ENCODE measurements at places on chromosomes 6 and 20. TPM values are rescaled to one million over a fixed set of nuclear protein-coding genes. Genes with fewer than 3 reads are reported as not detected.

The BLTP3A gene
- total RNA-seq = 1.2 TPM

The TSPO2 gene
- total RNA-seq = not detected

The BHLHE23 gene
- total RNA-seq = not detected

The EXOC2 gene
- total RNA-seq = 30.7 TPM

The OPN5 gene
- not detected for total RNA-seq

The KIF6 gene
- not detected for total RNA-seq

The MEP1A gene
- total RNA-seq = not detected

The BEND6 gene
- 14.1 TPM for total RNA-seq

The MYLK4 gene
- 0.26 TPM for total RNA-seq

The PKIB gene
- total RNA-seq = 0.57 TPM

The BCAS1 gene
- not detected for total RNA-seq

DNA sequence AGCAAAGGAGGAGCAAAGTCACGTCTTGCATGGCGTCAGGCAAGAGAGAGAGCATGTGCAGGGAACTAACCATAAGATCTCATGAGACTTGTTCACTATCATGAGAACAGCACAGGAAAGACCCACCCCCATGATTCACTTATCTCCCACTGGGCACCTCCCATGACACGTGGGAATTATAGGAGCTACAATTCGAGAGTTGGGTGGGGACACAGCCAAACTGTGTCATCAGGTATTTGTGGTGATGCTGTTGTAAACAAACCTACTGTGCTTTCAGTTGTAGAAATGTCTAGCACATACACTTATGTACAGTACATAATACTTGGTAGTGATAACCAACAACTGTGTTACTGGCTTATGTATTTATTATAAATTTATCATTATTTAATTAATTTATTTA lies 128.3 kb downstream of the UTRN start:
- peak; percentile 51 for DNase-seq

DNA sequence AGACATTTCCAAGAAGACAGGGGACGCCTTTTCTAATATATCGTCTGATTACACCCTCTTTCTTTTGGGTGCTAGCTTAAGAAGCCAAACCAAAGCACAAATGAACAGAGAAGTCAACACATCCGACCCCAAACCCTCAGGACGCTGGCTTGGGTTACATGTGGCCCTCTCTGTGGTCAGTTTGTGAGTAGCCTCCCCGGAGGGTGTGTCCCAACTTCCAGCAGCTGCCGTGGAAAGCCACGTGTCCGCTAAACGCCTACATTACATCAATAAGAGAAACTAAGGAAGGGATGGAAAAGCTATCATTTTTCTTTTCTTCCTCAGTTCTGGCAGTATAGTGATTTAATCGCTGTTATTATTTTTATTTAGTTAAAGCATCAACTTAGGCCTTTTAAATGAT lies 487 bp upstream of the BMP6 start:
- DNase-seq = peak; percentile 34

- DNase-seq = peak; percentile 81
Measured at GRCh38 chr6:73798592-73798991, 102.6 kb downstream of the CD109 start.

DNA sequence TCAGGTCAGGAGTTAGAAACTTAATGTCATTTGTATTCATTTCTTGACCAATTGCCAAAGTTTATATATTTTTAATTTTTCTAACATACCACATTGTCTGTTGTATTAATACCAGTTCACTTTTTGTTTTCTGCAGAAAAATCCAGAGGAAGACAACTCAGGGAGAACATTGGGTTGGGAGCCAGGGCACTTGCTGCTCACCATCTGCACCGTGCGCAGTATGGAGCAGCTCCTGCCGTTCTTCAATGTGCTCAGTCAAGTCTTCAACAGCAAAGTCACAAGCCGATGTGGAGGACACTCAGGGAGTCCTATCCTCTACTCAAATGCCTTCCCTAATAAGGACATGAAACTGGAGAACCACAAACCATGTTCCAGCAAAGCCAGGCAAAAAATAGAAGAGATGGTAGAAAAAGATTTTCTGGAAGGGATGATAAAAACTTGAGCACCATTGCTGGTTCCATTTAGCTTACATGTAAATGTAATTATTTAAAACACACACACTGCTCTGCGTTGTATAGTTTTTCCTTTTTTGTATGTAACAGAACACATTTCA lies 25.3 kb downstream of the PGM3 start:
- no peak for DNase-seq

DNA sequence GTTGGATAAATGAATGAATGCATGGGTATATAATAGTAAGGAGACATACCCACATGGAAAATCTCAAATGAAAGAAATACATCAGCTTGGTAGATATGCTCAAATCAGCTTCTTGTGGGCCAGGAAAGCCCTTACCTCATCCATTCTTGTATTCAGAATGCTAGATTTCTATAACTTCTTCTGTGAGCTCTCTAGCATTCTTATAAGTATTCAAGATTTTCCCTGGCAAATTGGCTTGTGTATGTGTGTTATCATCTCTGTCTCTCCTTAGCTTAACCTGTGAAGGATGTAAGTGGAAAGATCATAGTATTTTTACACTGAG lies 100.8 kb downstream of the OR2B2 start:
- DNase-seq = no peak

- DNase-seq = peak; percentile 53
Measured at GRCh38 chr6:133047065-133047665, 194.0 kb upstream of the EYA4 start.

DNA sequence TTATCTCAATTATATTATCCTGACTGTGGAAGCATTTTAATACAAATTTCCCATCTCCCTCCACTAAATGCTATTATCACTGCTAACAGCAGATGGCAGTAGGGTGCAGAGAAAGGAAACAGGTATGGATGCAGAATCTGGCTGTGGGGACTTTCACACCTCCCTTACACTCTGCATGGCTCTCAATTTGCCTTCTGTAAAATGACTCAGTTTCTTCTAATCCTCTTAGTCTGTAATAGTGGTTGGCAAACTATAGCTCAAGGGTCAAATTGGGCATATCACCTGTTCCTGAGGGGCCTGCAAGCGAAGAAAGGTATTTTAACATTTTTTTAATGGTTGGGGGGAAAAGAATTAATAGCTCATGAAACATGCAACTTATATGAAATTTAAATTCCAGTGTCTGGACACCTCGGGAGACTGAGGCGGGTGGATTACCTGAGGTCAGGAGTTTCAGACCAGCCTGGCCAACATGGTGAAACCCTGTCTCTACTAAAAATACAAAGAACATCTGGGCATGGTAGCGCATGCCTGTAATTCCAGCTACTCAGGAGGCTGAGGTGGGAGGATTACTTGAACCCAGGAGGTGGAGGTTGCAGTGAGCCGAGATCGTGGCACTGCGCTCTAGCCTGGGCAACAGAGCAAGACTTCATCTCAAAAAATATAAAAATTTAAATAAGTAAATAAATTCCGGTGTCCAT lies 83.5 kb downstream of the ZMYND8 start:
- DNase-seq = peak; percentile 66

GRCh38 chr6:131629651-131630050 lies 1.6 kb upstream of the MED23 start:
- peak; percentile 9 for DNase-seq

GRCh38 chr6:50989123-50989522 lies 170.5 kb downstream of the TFAP2B start:
- DNase-seq = no peak

DNA sequence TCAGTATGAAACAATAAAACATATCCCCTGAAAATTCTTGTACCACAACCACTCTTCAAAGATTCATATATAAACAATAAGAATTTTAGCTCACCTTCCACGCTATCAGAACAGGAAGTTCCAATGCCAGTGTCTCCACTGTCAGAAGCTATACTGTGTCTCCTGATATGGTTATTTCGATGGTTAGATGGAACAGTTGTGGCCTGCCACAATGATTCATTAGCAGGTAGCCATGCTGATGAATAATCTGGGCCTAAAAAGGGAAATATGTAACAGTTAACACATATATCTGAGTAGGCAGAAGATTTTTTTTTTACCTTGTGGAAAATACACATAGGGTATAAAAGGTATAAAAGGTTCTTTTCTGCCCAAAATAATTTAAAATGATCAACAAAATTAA lies 19.0 kb downstream of the CEP85L start:
- peak; percentile 44 for DNase-seq

GRCh38 chr6:134589512-134589911 lies 271.6 kb upstream of the SGK1 start:
- DNase-seq = peak; percentile 91

DNA sequence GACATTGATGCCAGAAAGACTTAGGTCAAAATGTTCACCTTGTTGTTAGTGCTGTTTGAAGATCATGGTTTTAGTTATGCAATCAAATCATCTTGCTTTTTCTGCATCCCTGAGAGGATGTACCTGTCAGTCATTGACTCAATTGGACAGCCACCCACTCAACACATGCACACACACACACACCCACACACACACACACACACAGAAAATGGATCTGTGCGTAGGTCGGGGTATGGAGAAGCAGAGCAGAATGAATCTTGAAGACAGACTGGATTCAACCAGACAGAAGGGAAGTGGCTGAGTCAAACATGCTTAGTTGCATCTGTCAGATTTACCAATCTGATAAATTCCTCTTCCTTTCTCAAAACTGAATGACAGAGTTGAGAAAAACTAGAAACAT lies 19.1 kb upstream of the ZSCAN23 start:
- DNase-seq = no peak

DNA sequence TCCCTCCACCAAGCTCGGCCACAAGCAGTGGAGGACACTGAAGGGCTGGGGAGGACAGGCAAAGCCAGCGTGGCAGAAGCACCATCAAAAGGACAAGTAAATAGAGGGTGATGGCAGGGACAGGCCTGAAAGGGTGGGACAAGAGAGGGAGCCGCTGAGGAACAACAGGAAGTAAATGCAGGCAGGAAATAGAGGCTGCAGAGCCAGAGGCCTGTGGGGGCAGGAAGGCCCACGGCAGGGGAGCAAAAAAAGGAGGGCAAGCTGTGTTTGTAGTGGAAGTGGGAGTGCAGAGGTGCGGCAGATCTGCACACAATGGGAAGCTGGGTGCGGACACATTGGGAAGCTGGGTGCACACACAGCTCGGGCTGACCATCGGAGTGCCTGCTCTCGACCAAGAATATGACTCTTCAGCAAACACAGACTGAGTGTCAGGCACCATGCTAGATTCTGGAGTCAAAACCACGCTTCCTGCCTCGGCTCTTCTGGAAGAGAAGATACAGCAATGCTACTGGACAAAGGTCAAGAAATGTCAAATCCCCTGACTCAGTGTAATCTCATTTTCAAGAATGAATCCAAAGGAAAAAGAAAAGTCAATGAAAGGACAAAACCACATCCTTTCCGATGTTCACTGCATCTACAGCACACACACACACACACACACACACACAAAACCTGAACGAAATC lies 40.4 kb upstream of the RAB22A start:
- peak; percentile 72 for DNase-seq

DNA sequence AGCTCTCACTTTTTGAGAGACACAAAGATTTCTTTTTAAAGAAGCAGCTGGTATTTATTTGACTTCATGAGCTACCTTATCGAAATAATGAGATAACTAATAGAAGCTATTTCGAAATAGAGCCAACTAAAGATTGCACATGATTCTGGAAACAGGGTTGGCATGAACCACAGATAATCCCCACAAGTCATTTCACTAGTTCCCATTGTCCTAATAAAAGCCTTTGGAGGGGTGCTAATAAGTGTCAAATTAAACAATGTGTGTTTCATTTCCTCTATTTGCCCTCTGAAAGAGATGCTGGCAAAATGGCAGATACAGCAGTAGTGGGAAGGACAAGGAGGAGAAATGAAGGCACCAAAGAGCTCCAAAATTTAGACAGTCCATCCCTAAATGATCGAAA lies 78.6 kb upstream of the RIPOR2 start:
- DNase-seq = no peak

DNA sequence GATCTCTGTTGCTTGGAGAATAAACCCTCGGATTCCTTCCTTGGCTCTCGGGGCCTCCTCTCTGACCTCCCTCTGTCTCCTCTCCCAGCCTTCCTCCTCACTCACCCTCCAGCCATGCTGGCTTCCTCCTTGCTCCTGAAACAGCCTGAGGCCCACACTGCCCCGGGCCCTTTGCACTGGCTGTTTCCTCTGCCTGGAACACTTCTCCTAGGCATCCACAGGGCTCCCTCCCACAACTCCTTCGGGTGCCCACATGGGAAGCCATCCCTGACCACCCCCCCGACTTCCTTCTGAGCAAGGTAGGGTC lies 87.7 kb downstream of the CEBPB start:
- DNase-seq = no peak

DNA sequence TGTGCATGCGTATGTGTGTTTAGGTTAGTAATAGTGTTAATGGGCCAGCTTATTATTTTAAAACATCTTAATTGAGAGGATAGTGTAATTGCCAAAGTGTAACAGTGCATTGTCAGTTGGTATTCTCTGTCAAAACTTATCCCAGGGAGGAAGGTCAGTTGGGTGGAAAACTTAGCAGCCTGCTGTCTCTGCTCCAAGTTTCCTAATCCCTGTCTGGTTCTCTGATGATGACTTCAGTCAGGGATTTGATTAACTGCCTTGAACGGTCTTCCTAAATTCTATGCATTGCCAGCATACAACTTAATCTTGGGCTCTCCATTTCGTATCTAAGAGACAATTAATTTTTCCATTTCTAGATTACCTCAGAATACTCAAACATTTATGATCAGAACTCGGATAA lies 51.1 kb downstream of the L3MBTL3 start:
- no peak for DNase-seq

- DNase-seq = no peak
Measured at GRCh38 chr6:31169123-31169857, 1.2 kb downstream of the POU5F1 start.

GRCh38 chr6:9496837-9497236 lies 918.0 kb downstream of the TFAP2A start:
- DNase-seq = no peak

- no peak for DNase-seq
Measured at GRCh38 chr20:23087587-23088251, 1.6 kb upstream of the CD93 start.

GRCh38 chr6:106860940-106861339 lies 113.6 kb downstream of the CD24 start:
- no peak for DNase-seq

- DNase-seq = no peak
Measured at GRCh38 chr6:119145111-119145510, 66.6 kb upstream of the FAM184A start.

DNA sequence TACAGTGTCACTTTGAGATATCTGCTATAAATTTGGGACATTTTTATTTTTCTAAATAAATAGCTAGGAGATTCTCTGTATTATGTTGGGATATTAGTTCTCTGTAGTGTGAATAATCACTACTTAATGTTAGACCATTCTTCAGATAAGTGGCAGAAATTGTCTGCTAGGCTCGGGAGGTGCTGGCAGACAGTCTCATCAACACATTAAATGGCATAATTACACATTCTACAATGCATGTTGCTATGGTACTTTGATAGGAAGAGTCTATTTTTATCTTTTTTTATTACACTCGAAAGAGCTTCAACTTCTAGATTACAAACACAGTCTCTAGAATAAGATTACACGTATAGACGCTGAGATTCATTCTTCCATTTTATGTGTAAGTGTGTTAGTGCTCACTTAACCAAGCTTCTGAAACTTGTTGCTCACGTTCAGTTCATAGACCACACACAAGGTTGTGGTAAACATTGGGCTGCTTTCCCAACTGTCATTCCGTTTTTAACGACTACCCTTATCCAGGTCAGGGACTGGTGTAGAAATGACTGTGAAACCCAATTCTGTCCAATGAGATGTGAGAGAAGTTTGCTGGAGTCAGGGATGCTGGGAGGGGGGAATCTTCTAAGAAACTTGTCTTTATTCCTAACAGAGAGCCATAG lies 78.6 kb downstream of the TPBG start:
- DNase-seq = no peak

Data from LHCN-M2 (cell line).